Cardiac muscle cell (in vitro differentiated cells and primary cell): ENCODE measurements at places on chromosomes 5 and 9. TPM values are rescaled to one million over a fixed set of nuclear protein-coding genes. Genes with fewer than 3 reads are reported as not detected.

Gene DCAF12
- total RNA-seq: 29.7 and 31.7 TPM in 2 replicates

Gene GPR150
- 0.07 and 0.57 TPM in 2 replicates for total RNA-seq

Gene MARCOL
- not detected in 2 replicates for total RNA-seq

Gene GARNL3
- 27.4 and 34.2 TPM in 2 replicates for total RNA-seq

Gene PLCXD3
- 19.3 and 58.6 TPM in 2 replicates for total RNA-seq

Gene AK8
- 0.25 and 0.83 TPM in 2 replicates for total RNA-seq

Gene ZNF883
- 3.9 and 5.3 TPM in 2 replicates for total RNA-seq

Gene NPR2
- total RNA-seq: 12.5 and 12.6 TPM in 2 replicates

Gene CAMK4
- total RNA-seq: 0.99 and 2.1 TPM in 2 replicates

Gene CARD19
- 46.3 and 47.3 TPM in 2 replicates for total RNA-seq

Gene PCDHGB3
- 0.71 and 1.2 TPM in 2 replicates for total RNA-seq

Gene GFI1B
- total RNA-seq: 0.06 and 0.07 TPM in 2 replicates

Gene PCDHGA5
- total RNA-seq: 1.1 and 1.2 TPM in 2 replicates

Gene HTR4
- 0.67 and 2.3 TPM in 2 replicates for total RNA-seq

Gene LRRC19
- total RNA-seq: not detected in 2 replicates

Gene SOHLH1
- total RNA-seq: not detected in 2 replicates

Gene CETN3
- total RNA-seq: 25.4 and 49.2 TPM in 2 replicates

Gene GARIN3
- not detected in 2 replicates for total RNA-seq
